ENCODE measurements at places on chromosomes 1 and 21. TPM values are rescaled to one million over a fixed set of nuclear protein-coding genes. Genes with fewer than 3 reads are reported as not detected.

Gene TMEM240
- total RNA-seq = 0.75 TPM

Gene AMIGO1
- 1.3 TPM for total RNA-seq

Gene ILDR2
- total RNA-seq = 0.01 TPM

Gene GJA5
- not detected for total RNA-seq

Gene SEMA4A
- total RNA-seq = 0.37 TPM

Gene CZIB
- total RNA-seq = 31.0 TPM

Gene ETV3L
- total RNA-seq = not detected

Gene MARK1
- total RNA-seq = 0.11 TPM

Data from A549 treated with AZD2906 at 1 μM for 4 hours (cell line).